M059J (cell line): ENCODE measurements at places on chromosomes 4 and X.

DNA sequence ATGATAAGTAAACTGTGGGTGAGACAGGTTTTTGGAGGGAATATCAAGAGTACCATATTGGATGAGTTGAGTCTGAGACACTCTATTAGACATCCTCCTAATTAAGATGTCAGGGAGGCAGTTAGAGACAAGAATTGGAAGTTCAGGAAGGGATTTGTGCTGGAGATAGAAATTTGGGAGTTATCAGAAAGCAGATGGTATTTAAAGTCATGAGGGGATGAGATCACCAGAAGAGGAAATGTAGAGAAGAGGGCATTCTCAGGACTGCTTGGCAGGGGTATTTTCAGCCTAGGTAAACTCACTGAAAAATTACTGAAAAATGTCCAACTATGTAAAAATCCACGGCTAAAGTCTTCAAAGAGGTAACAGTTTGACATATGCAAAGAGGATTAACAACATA lies 161.6 kb upstream of the PGRMC2 start:
- DNase-seq = no peak

DNA sequence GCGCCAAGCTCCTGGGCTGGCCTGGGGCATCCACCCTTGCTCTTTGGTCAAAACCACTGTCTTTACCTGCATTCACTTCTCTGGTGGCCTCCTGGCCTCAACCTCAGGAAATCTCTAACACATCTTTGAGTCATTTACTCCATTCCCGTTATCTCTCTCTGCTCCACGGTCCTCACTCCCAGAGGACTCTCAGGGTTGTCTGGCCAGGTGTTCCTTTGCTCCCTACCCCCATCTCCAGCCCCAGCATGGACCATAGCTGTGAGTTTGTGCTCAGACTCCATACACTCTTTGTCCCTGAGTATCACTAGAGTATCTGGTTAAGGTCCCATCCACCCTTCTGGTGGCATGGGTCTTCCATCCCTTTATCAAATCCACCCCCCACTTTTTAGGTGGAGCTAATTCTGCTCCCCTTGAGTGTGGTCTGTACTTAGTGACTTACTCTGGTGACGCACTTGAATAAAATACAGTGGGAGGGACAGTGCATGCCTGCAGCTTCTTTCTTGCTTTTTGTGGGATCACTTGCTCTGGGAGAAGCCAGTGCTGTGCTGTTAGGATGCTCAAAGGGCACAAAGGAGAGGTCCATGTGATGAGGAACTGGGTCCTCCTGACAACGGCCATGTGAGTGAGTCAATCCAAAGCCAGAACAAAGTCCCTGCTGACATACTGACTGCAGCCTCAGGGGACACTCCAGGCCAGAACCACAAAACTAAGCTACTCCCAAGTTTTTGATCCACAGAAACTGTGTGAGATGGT lies 44.3 kb downstream of the IGFBP7 start:
- DNase-seq = peak; percentile 62

DNA sequence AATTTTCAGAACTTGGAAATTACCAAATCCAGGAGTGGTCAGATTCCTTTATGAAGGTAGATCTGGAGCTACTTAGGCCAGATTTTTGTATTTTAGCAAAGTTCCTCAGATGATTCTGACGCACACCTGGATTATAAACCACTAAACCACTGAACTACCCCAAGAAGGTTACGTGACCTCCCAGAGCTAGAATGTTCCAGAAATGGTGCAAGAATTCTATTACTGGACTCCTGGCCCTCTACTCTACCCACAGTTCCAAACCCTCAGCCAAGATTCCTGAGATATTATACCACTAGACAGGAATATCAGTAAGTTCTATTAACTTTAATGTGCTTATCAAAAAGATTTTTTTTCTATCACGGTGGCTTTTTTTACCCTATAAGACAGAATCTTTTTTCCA lies 67.1 kb downstream of the ABCG2 start:
- DNase-seq = no peak

GRCh38 chr4:79016878-79017277 lies 77.6 kb upstream of the PAQR3 start:
- no peak for DNase-seq

GRCh38 chr4:113050837-113051236 lies 1.4 kb downstream of the ANK2 start:
- no peak for DNase-seq

GRCh38 chrX:116618546-116618945 lies 155.8 kb upstream of the CT83 start:
- no peak for DNase-seq

GRCh38 chr4:53061091-53061850 lies 199.2 kb downstream of the RASL11B start:
- no peak for DNase-seq

GRCh38 chr4:58368221-58368620 lies 1258.0 kb upstream of the IGFBP7 start:
- no peak for DNase-seq

GRCh38 chr4:53633608-53634007 lies 42.3 kb upstream of the LNX1 start:
- peak; percentile 2 for DNase-seq

DNA sequence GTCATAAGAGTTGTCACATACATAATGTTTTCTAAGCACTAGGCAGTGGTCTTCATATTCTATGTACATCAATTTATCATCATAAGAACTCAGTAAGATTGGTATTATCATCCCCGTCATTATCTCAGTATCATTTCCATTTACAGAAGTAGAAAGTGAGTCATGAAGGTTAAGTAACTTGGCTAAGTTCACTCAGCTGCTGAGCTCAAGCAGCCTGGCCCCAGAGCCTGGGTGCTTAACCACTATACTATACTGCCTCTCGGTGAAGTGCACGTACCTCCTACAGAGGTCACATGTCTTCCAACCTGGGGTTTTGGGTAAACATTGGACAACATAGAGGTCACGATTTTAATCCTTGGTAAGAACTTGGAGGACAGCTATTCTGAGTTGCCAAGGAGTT lies 161.5 kb upstream of the GATB start:
- no peak for DNase-seq

- no peak for DNase-seq
These were observed 137.6 kb downstream of the CPZ start for GRCh38 chr4:8730159-8730558.

DNA sequence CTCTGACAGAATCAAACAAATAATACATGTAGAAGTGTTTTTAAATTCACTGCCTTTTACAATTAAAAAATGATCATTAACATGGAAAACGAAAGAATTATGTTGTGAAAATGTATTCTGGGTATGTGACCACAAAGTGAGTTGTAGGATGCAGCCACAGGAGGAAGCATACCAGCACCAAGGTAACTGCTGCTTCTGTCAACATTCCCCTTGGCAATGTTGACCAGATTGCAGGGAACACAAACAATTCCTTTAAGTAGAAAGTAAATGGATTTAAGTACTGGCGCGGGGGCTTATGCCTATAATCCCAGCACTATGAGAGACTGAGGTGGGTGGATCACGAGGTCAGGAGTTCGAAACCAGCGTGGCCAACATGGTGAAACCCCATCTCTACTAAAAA lies 1877.9 kb upstream of the PCDH7 start:
- DNase-seq = peak; percentile 5

DNA sequence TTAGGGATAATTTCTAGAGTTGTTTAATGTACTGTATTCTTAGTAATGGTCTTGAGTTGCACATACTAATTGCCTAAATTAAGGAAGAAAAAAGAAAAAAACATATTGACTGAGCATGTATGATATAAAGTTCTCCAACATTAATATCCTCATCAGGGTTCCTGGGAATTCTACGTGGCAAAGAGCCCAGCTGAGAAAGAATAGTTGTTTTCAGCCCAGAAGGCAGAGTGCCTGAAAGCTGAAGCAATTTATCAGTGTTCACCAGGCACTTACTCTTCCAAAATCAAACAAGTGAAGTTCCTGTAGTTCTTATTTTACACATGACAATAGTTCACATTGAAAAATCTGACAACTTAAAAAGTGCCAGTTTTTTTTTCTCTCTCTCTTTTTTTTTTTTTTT lies 27.7 kb downstream of the YIPF7 start:
- DNase-seq = no peak

- DNase-seq = peak; percentile 69
These were observed 651 bp downstream of the UCHL1 start for GRCh38 chr4:41257257-41257901.

DNA sequence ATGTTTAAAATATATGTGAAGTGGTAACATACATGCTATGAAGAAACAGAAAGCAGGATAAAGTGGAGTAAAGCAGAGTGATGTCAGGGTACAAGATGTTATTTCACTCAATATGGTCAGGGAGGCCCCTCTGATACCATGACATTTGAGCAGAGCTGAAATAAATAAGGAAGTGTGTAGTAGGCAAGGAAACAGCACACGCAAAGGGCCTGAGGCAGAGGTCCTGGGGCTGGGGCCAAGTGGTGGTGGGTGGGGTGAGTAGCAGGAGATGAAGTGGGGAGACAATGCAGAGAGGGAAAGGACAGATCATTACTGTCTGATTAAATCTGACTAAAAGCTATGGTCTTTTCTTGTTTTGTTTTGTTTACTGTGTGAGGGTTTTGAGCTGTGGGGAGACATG lies 61.1 kb downstream of the FAM13A start:
- no peak for DNase-seq

DNA sequence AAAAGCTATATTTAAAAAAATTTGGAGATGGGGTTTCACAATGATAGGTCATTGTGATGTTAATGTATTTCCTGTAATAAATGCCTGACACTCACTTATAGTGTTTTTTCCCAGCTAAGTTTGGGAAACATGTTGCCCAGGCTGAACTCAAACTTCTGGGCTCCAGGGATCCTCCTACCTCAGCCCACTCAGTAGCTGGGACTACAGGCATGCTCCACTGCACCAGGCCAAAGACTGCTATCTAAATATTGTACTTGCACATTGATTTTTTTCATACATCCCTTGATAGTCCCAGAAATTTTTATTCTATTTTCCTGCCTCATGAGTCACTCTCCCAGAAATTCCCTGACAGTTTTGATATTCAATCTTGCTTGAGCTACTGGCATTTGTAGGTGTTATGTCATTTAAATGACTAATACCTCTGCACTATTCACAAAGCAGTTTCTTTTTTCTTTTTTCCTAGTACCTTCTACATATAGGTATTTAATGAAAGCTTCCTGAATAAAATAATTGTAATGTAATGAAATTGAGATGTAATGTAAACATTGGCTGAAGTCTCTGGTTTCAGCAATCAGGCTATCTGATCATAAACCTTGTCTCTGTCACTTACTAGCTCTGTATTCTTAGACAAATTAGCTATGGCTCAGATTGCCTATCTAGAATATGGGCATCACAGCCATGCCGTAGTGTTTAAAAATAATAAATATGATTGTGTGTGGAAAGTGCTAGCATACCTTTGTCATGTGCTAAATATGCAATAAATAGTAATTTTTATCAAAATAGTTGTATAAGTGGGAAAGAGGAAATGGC lies 1973.0 kb upstream of the AGA start:
- peak; percentile 59 for DNase-seq

GRCh38 chr4:16416601-16417000 lies 190.3 kb upstream of the TAPT1 start:
- DNase-seq = no peak

DNA sequence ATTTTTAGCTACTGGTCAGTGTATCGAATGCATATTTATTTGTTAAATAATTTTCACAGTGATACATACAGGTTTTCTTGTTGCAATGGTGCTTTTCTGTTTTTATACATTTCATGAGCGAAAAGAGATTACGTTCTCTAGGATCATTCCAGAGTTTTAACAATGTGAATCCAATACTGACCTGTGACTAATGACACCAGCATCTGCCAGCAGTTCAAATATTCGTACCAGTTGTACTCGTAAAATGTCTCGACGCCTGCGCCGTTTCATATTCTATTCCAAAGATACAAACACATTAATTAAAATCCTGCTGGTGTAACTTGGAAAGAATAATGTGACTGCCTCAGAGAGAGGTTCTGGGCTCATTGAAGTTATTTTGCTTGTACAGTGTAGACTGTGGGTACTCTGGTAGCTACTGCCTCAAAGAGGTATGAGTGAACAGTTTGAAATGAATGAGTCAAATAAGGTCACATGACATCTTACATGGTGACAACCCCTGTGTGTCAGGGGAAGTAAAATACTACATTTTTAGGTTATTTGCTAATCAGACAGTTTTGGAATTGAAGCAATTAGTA lies 80.7 kb downstream of the ZAR1 start:
- DNase-seq = peak; percentile 70

DNA sequence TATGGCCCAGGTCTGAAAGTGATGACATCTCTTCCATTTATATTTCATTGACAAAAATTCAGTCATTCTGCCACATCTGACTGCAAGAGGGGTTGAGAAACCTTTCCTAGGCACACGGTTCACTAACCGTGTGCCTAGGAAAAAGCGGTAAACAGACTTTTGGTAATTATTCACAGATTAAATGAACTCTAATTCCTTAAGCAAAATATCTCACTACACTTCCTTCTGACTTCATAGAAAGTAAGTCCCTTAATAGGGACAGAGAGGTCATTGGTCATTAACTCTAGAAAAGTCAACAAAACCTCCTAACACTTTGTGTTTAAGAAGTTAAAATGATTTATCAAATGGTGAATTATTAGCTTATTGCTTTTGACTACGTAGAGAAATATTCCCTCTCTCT lies 205.1 kb downstream of the PDHA2 start:
- DNase-seq = no peak

- DNase-seq = peak; percentile 0
These were observed 351.6 kb downstream of the NLGN4X start for GRCh38 chrX:5876984-5877596.

GRCh38 chrX:20685652-20686051 lies 418.9 kb upstream of the RPS6KA3 start:
- DNase-seq = no peak

DNA sequence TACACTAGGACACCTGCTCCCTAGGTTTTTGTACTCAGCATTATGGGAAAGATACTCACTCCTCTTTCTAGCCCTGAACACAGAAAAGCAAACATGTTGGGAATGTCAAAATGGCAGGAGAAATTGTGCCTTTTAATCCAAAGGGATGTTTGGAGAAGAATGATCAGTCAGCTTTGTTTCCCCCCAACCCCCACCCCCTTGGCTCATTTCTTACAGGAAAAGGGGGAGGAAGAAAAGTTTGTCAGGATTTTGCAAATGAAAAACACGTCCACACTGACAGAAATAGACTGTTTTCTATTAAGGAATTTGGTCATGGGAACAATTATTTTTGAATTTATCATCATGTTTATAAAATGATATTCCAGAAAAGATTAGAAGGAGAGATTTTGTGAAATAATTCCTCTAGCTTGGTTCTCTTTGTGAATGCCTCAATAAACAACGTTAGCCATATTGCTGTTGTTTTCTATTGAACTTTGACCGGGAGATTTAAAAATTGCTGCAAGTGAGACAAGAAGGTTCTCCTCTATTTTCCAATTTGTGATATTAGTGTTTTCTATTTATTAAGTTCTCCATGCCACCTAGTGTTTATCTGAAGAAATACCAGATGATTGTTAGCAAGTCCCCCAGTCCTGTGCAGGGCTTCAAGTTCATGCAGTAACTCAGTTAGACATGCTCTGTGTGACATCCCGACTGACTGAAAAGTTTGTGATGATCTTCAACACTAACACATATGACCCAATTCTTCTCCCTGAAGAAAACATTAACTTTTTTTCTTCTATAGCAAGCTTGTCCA lies 31.3 kb upstream of the TFDP3 start:
- DNase-seq = peak; percentile 26

GRCh38 chrX:153774576-153775292 lies 6.1 kb upstream of the SRPK3 start:
- no peak for DNase-seq
